Activated CD8-positive, alpha-beta T cell treated with anti-CD3 and anti-CD28 coated beads for 36 hours (primary cell): ENCODE measurements at places on chromosomes 2 and 18. TPM values are rescaled to one million over a fixed set of nuclear protein-coding genes. Genes with fewer than 3 reads are reported as not detected.

The SKOR2 gene
- total RNA-seq: not detected

The ACADL gene
- total RNA-seq: not detected

The NAGK gene
- total RNA-seq: 38.7 TPM

The ATL2 gene
- total RNA-seq: 52.8 TPM

The GPR45 gene
- not detected for total RNA-seq

The ST8SIA3 gene
- total RNA-seq: not detected

The SLC40A1 gene
- total RNA-seq: 1.2 TPM

The GPBAR1 gene
- total RNA-seq: 0.45 TPM

The UGT1A6 gene
- not detected for total RNA-seq

The GNLY gene
- total RNA-seq: 52.6 TPM

The AQP12A gene
- not detected for total RNA-seq

The FOXI3 gene
- not detected for total RNA-seq

The TCF4 gene
- total RNA-seq: 1.2 TPM

The LINC00305 gene
- not detected for total RNA-seq

The CFC1 gene
- not detected for total RNA-seq

The TCF7L1 gene
- not detected for total RNA-seq

The RNF125 gene
- 15.3 TPM for total RNA-seq

The EFR3B gene
- total RNA-seq: 0.16 TPM

The CPO gene
- total RNA-seq: not detected

The MRO gene
- not detected for total RNA-seq

The IL1RL1 gene
- 0.20 TPM for total RNA-seq

The TMEM169 gene
- 0.76 TPM for total RNA-seq

The AMER3 gene
- total RNA-seq: not detected

The C2orf78 gene
- not detected for total RNA-seq

The STK25 gene
- total RNA-seq: 103 TPM

The NR4A2 gene
- 57.6 TPM for total RNA-seq

The SPEG gene
- total RNA-seq: 2.3 TPM

The GAREM1 gene
- not detected for total RNA-seq
